ENCODE measurements at places on chromosomes 7 and 10. TPM values are rescaled to one million over a fixed set of nuclear protein-coding genes. Genes with fewer than 3 reads are reported as not detected.
A peak's percentile ranks its signal among the peaks of the same experiment; 100 is the strongest.

GRCh38 chr10:52297747-52298146, 16.3 kb upstream of the DKK1 start:
- no peak for DNase-seq

- DNase-seq, result no peak
Observed at GRCh38 chr7:15625466-15625865, 61.0 kb downstream of the MEOX2 start.

DNA sequence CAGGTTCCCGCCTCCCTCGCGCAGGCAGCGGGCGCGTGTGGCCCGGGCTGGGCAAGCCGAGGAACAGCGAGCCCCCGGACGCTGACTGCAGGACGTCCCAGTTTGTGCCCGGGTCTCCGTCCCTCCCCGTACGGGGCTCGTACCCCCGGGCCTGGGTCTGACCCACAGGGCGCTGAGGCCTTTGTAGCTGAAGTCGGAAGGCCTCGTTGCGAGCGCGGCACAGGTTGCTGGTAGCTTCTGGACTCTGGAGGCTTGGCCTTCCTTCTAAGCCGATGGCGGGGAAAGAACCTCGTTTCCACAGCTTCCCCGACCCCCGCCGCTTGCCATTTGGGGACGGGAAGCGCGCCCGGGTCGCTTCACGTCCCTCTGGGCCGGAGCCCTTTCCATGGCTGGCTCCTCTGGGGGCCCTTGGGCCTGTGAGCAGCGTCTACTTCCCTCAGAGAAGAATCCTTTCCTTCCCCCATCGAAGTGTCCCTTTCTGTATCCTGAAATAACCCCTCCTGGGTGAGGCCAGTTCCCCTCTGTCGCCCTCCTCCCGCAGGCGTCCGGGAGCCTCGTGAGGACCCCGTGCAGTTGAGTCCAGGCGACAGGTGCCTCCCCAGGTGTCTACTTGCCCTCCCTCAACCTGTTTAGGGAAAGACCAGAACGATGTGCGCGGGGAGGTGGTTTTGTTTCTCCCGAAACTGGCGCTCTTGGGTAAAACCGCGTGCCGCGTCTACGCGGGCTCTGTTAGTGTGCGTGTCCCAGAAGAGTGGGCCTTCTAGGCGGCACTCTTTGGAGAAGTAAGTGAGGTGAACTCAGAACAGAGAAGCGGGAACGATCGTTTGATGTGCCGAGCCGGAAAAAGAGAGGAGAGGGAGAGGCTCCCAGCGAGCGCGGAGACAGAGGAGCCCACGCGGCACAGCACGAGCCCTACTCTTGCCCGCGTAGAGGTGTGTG, 9.3 kb downstream of the EVX1 start:
- DNase-seq, result no peak

DNA sequence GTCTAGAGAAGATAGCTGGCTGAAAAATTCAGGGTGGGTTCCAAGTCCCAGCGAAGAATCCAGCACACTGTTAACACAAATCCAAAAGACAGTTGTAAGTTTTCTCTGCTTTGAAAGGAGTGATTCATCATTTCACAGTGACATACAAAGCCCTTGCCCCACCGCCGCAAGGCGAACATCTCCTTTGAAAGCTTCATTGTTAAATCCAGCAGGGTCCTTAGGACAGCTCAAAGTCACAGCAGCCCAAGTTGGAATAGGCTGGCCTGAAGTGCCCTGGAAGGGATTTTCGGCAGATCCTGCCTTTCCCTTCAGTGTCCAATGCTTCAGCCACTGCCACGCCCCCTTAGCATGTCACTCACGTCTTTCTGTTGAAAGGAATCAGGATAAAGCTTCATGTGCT, 526.1 kb downstream of the CALN1 start:
- no peak for DNase-seq

The DRGX gene
- total RNA-seq, result not detected

The CLCN1 gene
- not detected for total RNA-seq

The MRLN gene
- not detected for total RNA-seq

DNA sequence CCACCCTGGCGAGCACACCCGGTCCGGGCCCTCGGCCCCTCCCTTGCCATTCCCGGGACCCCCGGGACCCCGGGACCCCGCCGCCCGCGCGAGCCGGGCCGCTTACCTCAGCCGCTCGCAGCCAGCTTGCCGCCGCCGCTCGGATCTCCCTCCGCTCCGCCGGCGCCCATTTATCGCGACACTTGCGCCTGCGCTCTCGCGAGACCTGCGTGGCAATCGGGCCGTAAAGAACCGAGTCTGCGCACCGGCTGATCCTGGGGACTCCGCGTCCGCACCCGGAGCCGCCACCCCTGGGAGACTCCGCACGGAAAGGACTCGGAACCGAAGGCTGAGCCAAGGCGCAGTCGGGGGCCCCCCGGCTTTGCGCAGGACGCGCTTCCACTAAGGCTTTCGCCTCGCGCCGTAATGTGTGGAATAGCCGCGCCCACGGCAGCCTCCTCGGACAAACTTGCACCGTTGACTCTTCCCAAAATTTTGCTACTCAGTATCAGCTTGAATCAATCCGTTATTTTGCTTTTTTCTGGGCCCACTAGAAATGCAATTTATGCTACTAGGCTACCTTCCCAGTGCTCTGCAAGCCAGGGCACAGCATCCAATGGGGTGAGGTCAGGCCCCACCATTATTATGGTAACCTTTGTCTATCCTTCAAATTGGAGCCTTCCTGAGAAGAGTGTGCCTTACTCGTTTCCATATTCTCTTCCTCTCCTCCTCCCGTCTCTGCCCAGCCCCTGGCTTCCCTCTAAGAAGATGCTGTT, at the start of gene MAD1L1:
TSS of gene MAD1L1 (minus strand) at position 180 of the 755 bp plus-strand sequence. CDS start 2,812 bp downstream, outside the sequence.
- peak; percentile 98 for DNase-seq

DNA sequence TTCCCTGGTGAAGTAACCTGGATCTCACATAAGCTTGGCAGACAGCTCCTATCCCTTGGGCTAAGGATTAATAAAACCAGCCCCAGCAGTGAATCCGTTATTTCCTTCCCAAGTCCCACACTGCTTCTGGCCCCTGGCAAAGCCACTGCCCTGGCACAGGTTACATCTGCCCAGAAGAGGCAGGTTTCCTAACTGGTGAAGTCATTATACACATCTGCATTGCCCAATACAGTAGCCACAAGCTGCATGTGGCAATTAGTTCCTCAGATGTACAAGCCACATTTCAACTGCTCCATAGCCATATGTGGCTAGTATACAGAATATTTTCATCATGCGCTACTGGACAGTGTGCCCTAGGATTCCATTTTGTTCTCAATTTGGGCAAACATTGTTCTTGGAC, 273.0 kb downstream of the GRM8 start:
- DNase-seq, result no peak

The CHST15 gene
- 20.4 TPM for total RNA-seq

GRCh38 chr10:15452545-15452944, 81.5 kb upstream of the FAM171A1 start:
- no peak for DNase-seq

- DNase-seq, result no peak
Observed at GRCh38 chr7:11831736-11832495, at the start of gene THSD7A. THSD7A (minus strand) TSS chr7:11832198; CDS start chr7:11831946, 252 bp downstream.

DNA sequence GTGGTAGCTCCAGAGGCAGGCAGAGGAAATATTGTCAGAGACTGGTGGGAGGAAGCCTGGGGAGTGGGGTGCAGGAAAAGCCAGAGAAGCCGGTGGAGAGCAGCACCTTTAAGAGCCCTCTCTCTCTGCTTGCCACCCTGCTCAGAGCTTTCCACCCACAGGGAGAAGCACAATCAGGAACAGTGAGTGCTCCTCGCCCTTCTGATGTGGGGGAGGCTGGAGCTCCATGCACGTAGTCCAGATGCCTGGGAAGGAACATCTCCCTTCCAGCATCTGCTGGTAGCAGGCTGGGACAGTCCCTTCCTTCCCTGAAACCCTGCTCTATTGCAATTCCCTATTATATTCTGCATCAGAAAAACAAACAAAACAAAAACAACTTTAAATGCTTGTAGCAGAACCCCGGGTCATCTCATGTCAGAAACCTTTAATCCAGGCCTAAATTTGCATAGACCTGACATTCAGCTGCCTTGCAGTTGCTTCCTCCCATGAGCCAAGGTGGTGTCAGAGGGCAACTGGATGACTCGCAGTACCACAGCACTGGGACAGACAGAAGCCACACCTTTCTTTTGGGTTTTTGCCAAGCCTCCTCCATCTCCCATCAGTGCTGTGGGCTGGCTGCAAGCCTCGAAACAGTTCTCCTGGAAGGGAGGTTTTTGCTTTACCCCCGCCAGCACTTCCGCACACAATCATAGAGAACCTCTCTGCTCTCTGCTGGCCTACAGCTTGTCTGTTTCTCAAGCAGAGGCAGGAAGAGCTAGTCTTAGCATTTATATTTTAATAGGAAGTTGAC, 13.1 kb downstream of the AVPI1 start:
- DNase-seq, result no peak

The SLC39A12 gene
- not detected for total RNA-seq

DNA sequence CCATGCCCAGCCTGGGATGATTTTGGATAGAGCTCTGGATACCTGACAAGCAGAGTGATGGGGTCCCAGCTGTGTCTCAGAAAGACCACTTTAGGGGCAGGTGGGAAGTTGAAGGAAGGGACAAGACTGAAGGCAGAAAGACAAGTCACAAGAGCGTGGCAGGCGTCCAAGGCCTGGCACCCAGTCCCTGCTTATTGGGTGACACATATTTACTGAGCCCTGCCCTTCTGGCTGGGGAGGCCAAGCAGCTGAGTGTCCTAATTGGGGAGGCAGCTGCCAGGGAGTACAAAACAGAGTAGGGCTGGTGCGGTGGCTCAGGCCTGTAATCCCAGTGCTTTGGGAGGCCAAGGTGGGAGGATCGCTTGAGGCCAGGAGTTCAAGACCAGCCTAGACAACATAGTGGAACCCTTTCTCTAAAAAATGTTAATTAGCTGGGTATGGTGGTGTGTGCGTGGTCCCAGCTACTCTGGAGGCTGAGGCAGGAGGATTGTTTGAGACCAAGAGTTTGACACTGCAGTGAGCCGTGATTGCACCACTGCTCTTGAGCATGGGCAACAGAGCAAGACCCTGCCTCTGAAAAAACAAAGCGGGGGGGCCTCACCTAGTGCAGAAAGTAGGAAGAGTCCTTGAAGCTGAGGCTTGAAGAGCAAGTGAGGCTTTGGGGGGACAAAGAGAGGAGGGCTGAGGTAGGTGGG, 53.0 kb upstream of the GTF2I start:
- DNase-seq, result peak; percentile 63

GRCh38 chr10:92569071-92569470, 4.8 kb downstream of the IDE start:
- no peak for DNase-seq

The MYOZ1 gene
- 1.4 TPM for total RNA-seq

The CNPY4 gene
- total RNA-seq, result 8.4 TPM

The KLF14 gene
- not detected for total RNA-seq

The SDK1 gene
- 1.9 TPM for total RNA-seq

The SPDYE2B gene
- total RNA-seq, result not detected

The TAS2R41 gene
- not detected for total RNA-seq

GRCh38 chr7:6306471-6306870, 34.0 kb upstream of the CYTH3 start:
- no peak for DNase-seq

GRCh38 chr10:74953214-74953613, 126.8 kb downstream of the KAT6B start:
- DNase-seq, result no peak

GRCh38 chr10:5461203-5461588, 38.2 kb downstream of the CALML5 start:
- no peak for DNase-seq

DNA sequence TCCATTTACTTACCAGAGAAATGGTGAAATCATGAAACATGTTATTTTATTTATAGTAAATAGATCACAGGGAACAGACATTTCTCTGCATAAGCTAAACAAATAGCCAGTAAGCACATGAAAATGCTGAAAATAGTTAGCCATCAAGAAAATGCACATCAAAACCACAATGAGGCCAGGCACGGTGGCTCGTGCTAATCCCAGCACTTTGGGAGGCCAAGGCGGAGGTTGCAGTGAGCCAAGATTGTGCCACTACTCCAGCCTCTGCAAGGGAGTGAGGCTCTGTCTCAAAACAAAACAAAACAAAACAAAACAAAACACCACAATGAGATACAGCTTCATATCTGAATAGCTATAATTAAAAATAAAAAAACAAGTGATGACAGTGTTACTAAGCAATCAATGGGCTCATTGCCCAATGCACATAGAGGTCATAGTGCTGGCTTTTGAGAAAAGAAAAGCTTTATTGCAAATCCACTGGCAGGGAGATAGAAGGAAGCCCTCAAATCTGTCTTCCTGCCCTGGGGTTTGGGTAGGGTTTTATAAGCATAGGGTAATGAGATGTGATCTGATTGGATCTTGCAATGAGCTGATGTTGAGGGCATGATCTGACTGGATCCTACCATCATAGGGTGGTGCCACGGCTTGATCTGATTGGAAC, 16.2 kb downstream of the CSTF2T start:
- DNase-seq, result peak; percentile 28

DNA sequence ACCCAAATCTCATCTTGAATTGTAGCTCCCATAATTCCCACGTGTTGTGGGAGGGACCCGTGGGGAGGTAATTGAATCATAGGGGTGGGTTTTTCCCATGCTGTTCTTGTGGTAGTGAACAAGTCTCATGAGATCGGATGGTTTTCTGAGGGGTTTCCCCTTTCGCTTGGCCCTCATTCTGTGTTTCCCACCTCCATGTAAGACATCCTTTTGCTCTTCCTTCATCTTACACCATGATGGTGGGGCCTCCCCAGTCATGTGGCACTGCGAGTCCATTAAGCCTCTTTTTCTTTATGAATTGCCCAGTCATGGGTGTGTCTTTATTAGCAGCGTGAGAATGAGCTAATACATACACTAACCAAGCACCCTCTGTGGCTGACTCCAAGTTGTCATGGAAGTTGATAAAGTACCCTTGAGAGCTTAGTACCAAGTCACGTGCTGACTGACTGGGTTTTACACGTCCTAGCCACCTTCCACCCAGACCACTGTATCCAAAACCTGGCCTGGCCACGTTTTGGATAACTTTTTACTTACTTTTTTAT, 614.4 kb downstream of the SDK1 start:
- no peak for DNase-seq

- DNase-seq, result no peak
Observed at GRCh38 chr10:111993321-111993720, 190.2 kb downstream of the GPAM start.

GRCh38 chr7:90749774-90750173, 153.7 kb downstream of the CDK14 start:
- DNase-seq, result no peak

The ZNF853 gene
- total RNA-seq, result 6.3 TPM

GRCh38 chr7:88758381-88759229, 895 bp upstream of the ZNF804B start:
- no peak for DNase-seq

GRCh38 chr10:14052931-14053330, 277.8 kb downstream of the FRMD4A start:
- DNase-seq, result no peak

GRCh38 chr10:35447693-35448407, 111.5 kb downstream of the CCNY start:
- DNase-seq, result no peak

- DNase-seq, result no peak
Observed at GRCh38 chr7:133886086-133886485, 241.1 kb upstream of the LRGUK start.

DNA sequence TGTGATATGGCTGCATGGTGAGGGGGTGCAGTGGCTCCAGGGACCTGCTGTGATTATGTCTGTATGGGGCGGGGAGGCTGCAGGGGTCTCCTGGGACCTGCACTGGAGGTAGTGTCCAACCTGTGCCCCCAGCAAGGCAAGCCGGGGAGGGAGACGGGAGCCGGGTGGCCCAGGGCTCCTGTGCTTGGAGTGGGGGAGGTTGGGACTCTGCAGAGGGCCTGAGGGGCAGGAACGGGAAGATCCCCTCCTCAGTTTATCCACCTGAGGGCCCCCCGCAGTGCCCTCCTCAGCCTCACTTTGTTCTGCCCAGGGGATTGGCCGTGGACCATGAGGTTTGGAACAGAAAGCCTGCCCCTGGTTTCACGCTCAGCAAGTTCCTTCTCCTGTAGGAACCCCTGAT, 22.8 kb upstream of the PWWP2B start:
- DNase-seq, result no peak
